ENCODE measurements at places on chromosomes 1 and 21.

DNA sequence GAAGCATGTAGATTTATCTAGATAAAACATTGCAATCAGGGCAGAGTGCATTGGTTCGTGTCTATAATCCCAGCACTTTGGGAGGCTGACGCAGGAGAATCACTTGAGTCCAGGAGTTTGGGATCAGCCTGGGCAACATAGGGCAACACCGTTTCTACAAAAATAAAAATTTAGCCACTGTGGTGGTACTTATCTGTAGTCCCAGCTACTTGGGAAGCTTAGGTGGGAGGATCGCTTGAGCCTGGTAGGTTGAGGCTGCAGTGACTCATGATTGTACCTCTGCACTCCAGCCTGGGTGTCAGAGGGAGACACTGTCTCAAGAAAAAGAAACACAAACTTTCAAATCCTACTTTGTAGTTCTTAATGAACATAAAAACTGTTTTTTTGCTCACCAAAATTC is 64.2 kb upstream of the RCC1 start:
- no peak for DNase-seq

DNA sequence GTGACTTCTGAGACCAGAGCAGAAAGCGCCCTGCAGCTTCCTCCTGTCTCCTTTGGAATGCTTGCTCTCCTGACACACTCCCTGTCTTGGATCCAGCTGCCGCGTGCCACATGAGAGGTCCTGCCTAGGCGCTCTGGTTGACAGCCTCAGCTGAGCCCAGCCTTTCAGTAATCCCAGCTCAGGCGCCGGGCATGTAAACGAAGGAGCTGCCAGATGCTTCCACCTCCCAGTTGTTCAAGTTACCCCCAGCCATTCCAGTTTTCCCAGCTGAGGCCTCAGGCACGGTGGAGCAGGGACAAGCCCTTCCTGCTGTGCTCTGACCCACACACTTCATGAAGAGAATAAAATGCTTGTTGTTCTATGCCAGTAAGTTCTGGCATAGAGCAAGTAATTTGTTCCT is 14.3 kb upstream of the CD34 start:
- DNase-seq = peak; percentile 11

DNA sequence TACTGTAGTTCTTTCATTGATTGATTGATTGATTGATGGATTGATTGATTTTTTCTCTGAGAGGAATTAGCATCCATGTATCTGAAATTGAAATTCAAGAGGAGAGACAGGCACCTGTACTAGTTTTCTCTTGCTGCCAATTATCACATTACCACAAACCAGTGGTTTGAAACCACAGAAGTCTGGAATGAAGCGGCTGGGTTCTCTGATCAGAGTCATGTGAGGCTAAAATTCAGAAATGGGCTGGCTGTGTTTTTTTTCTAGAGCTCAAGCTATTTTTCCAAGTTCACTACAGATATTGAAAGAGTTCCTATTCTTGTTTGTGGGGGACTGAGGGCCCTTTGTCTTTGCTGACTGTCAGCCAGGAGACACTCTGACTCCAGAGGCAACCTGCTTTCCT is 10.0 kb downstream of the NBPF3 start:
- no peak for DNase-seq

- no peak for DNase-seq
These were observed 8.9 kb upstream of the POFUT2 start for GRCh38 chr21:45296638-45297037.

GRCh38 chr1:206001476-206001888 is 1.7 kb downstream of the RAB7B start:
- no peak for DNase-seq
